ENCODE measurements at places on chromosomes 12 and 14.

- no peak for DNase-seq
Observed at GRCh38 chr12:90235642-90236041, 527.0 kb upstream of the ATP2B1 start.

- no peak for DNase-seq
Observed at GRCh38 chr14:67516676-67517075, 16.4 kb upstream of the PLEKHH1 start.

GRCh38 chr14:21978184-21978998 is 304.8 kb upstream of the OR4E1 start:
- DNase-seq, result no peak

DNA sequence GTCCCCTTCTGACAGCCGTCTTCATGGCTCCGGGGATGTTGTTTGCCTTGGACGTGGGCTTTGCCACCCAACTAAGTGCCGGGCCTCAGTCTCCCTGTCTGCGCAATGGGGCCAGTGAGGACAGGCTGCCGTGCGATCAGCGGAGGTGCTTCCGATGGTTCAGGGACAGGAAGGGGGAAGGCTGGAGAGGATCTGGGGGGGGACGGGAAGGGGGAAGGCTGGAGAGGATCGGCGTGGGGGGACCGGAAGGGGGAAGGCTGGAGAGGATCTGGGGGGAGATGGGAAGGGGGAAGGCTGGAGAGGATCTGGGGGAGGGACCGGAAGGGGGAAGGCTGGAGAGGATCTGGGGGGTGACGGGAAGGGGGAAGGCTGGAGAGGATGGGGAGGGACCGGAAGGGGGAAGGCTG is 3.4 kb downstream of the MMP17 start:
- DNase-seq, result no peak

- DNase-seq, result no peak
Observed at GRCh38 chr14:56358851-56359614, 220.6 kb upstream of the TMEM260 start.

DNA sequence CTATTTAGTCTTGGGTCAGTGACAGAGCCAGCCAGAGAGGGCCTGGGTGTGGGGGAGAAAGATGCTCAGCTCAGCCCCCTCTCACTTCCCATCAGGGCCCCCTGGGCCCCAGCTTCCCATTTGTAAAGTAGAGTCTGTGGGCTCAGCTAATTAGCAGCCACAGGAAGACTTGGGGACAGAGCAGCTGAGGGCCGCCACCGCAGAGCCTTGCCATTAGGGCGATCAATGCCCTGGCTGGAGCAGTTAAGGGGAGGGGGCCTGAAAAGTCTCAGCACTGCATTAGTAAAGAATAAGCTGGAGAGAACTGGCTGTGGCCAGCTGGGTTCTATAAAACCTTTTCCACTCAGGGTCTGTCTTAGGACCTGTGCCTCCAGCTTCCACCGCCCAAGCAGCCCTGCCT is 2.7 kb downstream of the PLEKHD1 start:
- DNase-seq, result no peak

GRCh38 chr12:121072147-121072546 is 33.1 kb upstream of the OASL start:
- no peak for DNase-seq

- DNase-seq, result no peak
Observed at GRCh38 chr14:105123064-105123665, 45.4 kb downstream of the JAG2 start.

- DNase-seq, result peak; percentile 91
Observed at GRCh38 chr14:81436296-81437138, 36.4 kb upstream of the STON2 start.

DNA sequence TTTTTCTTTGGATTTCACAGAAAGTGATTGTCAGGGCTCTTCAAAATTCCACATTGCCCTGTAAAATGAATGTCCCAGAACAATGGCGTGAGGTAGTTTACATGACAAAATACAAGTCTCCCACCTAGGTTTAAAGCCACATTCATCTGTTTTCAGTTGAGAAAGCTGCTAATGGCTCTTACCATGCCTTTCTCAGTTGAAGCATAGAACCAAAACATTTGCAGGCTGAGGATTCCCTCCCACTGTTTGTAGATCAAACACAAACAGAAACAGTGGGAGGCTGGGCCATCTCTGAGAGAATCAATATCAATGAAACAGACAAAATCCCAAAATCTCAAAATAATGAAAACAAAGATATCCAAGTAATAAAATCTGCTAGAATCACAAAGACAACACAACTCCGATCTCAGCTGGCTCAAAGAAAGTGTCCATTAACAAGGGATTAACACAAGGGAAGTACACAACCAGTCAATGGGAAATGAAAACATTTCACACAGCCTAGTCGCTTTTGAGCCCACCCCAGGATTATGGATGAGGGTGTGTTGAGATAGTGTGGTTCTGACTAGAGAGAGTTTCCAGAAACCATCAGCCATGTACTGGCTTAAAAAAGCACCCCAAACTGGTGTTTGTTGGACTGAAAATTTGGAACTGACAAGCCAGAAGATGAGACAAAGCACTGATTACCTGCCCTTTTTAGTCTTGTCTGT is 54.5 kb upstream of the TMEM260 start:
- no peak for DNase-seq

- no peak for DNase-seq
Observed at GRCh38 chr12:46135750-46136149, 133.1 kb downstream of the SLC38A1 start.

GRCh38 chr14:58942516-58942915 is 246.0 kb upstream of the DAAM1 start:
- DNase-seq, result no peak

- DNase-seq, result no peak
Observed at GRCh38 chr14:54591461-54591860, 24.5 kb downstream of the SAMD4A start.

DNA sequence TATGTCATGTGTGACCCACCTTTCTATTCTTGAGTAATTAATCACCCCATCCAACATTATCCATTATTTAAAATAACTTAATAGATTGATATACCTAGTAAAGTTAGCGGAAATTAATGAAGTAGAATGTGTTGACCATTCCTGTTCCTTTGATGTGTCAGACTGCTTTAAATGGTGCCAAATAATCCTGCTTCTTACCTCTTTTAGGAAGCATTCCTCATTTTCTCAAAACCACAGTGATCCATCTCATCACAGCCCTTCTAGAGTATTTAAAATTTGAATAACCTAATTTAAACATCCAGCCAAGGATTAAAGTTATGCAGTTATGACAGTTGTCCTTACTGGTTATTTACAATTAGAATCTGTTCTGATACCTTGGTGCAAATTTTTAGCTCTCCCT is 6.9 kb downstream of the MGAT4C start:
- DNase-seq, result no peak

- no peak for DNase-seq
Observed at GRCh38 chr14:98689951-98690350, 582.0 kb downstream of the BCL11B start.

DNA sequence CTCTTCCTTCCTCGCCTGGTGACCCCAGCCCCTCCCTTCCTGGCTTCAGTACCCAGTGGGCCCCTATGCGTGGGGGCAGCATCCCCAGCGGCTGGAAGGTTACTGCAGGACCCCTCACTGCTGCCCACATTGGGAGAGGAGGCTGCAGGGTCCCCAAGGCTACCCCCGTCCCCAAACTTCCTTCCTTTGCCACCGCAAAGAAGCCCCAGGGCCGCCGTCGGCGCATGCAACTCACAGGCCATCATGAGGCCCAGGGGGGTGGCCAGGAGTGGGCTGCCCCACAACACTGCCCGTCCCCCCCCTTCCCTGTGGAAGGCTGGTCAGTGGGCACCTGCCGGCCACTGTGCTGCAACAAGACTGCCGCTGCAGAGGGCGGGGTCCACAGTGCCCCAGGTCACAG is 9.5 kb upstream of the TNFAIP2 start:
- no peak for DNase-seq

DNA sequence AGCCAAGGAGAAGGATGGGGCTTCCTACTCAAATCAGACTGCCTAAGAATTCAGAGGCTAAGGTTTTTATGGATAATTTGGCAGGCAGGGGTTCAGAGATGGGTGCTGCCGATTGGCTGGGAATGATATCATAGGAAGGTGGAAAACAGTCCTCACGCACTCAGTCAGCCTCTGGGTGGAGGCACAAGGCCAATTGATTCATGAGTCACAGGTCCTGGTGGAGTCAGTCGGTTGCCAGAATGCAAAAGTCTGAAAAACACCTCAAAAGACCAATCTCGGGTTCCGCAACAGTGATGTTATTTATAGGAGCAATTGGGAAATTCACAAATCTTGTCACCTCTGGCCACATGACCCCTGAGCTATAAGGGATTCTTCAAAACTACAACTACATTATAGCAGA is 105.5 kb downstream of the GXYLT1 start:
- DNase-seq, result peak; percentile 51

- no peak for DNase-seq
Observed at GRCh38 chr12:22609501-22609900, 15.5 kb upstream of the ETNK1 start.

DNA sequence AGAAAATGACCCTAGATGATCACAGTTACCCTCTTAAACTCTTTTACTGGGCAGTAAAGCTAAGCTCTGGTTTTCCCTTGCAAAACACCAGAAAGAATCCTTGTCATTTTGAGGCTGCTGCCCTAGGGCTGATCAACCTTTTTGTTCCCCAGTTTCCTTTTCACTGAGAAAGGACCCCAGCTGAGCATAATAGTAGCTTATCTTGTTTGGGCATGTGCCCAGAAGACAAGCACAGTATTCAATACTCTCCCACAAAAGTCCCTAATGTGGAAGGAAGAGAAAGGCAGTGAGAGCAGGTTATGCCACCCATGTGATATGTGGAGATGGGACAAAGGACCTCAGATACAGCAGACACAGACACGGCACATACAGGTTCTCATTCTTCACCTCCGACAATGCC is 332.6 kb upstream of the TMPO start:
- DNase-seq, result no peak

DNA sequence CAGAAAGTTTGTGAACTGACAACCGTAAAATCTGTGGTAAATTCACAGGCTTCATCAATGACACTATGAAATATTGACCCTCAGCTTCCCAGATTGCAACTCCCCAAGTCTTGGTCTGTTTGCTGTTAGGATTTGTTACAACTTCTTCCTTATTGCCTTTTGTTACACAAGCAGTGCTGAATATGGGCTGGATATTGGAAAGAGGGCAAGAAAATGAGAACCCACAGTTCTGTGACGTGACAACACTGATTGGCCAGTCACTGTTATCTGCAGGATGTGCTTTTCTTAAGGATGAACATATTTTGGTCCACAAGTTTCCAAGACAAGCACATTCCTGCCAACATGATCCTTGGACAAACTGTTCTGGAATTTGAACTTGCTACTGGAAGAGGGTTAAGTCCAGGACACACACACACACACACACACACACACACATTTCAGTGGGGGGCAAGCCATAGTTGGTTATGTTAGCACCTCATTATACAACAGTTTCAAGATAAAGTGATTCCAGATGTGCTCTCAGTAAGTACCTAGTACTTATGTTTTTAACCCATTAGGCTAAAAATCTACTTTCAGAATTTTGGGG is 16.6 kb upstream of the SLC38A2 start:
- no peak for DNase-seq

DNA sequence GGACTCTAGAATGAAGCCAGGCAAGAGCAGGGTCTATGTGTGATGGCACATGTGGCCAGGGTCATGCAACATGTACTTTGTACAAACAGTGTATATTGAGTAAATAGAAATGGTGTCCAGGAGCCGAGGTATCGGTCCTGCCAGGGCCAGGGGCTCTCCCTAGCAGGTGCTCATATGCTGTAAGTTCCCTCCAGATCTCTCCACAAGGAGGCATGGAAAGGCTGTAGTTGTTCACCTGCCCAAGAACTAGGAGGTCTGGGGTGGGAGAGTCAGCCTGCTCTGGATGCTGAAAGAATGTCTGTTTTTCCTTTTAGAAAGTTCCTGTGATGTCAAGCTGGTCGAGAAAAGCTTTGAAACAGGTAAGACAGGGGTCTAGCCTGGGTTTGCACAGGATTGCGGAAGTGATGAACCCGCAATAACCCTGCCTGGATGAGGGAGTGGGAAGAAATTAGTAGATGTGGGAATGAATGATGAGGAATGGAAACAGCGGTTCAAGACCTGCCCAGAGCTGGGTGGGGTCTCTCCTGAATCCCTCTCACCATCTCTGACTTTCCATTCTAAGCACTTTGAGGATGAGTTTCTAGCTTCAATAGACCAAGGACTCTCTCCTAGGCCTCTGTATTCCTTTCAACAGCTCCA is 39.6 kb downstream of the DAD1 start:
- no peak for DNase-seq

- DNase-seq, result no peak
Observed at GRCh38 chr12:108060067-108060466, 69.0 kb upstream of the WSCD2 start.

DNA sequence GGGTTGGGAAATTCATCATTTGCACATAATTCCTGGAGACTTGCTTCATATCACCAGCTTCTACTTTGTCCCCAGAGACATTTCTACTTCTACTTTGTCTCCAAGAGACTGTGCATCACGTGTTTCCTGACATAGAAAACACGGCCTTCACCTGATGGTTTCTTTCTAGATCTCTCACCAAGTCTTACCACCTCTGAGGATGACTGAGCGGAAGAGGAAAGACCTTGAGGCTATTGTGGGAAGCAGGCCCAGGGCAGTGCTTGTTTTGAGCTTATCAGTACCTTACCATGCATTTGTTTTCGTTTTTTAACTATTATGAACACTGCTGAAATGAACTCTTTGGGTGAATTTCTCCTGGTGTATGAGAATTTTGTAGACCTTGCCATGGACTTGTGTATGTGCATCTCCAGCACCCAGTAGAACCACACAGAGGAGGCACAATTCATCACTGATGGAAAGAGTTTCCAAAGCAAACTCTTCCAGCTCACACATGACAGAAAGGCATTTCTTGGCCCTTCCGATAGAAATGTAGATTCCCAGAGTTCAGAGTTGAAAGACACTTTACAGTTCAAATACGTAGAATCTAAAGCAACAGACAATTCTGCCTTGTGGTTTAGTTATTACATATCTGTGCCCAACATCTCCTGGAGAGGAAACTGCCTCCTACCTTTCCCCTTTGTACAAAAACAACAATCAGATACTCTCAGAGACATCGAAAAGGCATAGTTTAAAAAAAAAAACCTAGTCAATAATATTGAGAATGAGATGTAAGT is 434.7 kb downstream of the FUT8 start:
- no peak for DNase-seq

- no peak for DNase-seq
Observed at GRCh38 chr12:11812586-11813437, 163.3 kb downstream of the ETV6 start.

DNA sequence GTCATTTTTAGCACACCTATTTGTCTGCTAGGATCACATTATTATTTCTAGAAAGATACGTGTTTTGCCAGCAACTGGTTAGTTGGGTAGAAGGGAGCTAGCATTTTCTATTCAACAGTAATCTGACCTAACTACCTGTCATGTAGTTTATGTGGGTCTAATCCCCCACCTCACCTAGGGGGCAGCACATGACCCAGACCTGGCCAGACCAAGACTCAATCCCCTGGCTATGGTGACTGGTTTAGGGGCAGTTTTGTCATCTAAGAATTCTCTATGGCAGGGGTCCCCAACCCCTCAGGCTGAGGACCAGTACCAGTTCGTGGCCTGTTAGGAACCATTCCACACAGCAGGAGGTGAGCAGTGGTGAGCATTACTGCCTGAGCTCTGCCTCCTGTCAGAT is 29.5 kb upstream of the EVL start:
- DNase-seq, result no peak

GRCh38 chr12:30965613-30965985 is 39.1 kb downstream of the TSPAN11 start:
- no peak for DNase-seq
